ENCODE measurements at places on chromosomes 6 and 20.
A peak's percentile ranks its signal among the peaks of the same experiment; 100 is the strongest.

- DNase-seq, result no peak
These were observed 35.8 kb downstream of the LAMA4 start for GRCh38 chr6:112218563-112218962.

DNA sequence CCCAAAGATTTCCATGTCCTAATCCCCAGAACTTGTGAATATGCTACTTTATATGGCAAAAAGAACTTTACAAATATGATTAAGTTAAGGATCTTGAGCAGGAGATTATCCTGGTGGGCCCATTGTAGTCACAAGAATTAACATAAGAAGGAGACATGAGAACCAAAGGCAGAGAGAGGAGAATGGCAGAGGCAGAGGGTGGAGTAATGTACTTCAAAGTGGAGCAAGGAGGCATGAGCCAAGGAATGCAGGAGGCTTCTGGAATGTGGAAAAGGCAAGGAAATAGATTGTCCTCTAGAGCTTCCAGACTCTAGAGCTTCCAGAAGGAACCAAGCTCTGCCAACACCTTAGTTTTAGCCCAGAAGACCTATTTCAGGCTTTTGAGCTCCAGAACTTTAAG is 147.4 kb downstream of the MOXD1 start:
- no peak for DNase-seq

DNA sequence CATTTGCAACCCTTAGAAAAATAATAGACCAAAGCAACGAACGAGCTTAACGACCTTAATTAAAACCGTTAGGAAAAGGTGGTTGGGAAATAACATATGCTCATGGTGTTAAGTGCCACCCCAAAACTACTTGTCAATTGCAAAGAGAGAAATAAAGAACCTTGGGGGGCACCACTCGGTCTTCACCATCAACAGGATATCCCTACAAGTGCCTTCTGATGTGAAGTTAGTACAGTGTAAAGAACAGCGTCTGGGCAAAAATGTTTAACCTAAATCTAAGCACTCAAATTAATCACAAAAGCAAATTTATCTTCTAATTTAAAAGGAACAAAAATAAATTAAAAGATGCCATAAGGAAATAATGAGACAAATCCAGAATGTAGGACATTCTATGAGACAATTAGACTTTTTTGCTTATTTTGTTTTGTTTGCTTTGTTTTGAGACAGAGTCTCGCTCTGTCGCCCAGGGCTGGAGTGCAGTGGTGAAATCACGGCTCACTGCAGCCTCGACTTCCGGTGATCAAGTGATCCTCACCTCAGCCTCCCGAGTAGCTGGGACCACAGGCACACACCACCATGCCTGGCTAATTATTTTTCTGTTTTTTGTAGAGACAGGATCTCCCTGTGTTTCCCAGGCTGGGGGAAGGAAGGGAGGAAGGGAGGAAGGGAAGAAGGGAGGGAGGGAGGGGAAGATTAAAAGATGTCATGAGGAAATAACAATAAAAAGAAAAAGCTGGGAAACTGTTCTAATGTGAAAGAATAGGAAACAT is 41.3 kb upstream of the BTN3A2 start:
- no peak for DNase-seq

GRCh38 chr6:45667766-45668165 is 290.0 kb upstream of the SUPT3H start:
- no peak for DNase-seq

DNA sequence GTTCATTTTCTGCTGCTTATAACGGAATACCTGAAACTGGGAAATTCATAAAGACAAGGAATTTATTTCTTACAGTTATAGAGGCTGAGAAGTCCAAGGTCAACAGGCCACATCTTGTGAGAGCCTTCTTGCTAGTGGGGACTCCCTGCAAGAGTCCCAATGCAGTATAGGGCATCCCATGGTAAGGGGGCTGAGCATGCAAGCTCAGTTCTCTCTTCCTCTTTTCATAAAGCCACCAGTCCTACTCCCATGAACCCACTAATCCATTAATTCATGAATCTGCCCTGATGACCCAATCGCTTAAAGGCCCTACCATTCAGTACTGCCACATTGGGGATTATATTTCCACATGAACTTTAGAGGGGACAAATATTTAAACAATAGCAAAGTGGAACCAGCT is 26.5 kb downstream of the CYB5R4 start:
- DNase-seq, result no peak

DNA sequence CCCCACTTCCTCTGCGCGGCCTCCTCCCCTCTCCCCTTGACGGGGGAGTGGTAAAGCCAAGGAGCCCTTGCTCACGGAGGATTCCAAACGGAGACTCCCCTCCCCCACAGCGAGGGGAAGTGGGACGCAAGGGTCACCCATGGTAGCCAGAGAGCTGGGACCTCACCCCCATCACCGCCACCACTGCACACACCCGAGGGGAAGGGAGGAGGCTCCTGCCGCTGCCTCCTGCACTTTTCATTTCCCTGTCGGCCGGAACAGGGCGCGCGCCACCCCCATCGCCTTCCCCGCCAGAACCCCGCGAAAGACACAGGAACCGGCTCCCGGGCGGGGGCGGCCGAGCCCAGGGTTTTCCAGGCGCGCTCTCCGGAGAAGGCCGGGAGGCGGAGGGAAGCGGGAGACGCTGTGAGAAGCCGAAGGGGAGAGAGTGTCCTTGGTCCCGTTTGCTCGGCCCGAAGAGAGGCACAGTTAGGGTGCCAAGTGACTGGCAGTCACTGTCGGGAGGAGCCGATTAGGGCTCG is 789 bp downstream of the CCND3 start:
- peak; percentile 66 for DNase-seq
